ENCODE measurements at places on chromosomes 11 and 22.

DNA sequence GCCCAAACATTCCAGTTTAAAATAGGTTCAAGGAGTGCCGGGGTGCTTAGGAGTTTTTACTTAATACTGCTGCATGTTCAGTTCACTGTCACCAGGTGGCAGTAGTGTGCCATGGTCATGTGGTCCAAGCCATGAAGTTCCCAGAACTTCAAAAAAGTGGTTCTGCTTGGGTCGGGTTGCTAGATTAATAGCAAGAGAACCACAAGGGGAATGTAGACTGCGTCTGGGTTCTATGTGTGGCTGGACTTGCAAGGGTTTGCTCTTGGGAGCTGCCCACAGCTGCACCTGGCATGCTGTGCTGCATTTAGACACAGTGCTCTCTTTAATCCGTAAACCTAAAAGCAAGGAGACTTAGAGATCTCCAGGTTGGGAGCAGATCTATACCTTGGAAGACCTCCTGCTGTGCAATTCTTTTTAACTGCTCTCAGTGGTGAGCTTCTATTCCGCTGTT, 6.5 kb upstream of the SPON1 start:
- DNase-seq: peak; percentile 69

- no peak for DNase-seq
Measured at GRCh38 chr22:28408709-28409108, 270.9 kb downstream of the TTC28 start.

DNA sequence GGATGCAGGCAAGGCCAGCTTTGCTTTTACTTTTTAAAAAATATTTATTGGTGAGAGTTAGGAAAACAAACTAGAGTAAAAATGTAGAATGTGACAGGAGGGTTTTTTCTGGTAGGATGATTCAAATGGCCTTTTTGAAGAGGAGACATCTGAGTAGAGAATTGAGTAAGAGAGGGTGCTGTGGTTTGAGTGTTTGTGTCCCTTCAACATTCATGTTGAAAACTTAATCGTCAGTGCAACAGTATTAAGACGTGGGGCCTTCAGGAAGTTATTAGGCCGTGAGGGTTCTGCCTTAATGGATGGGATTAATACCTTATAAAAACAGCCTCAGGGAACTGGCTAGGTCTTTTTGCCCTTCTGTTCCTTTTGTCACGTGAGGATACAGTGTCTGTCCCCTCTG, 288.8 kb upstream of the C11orf87 start:
- no peak for DNase-seq

- DNase-seq: no peak
Measured at GRCh38 chr11:126048197-126048596, 14.5 kb downstream of the CDON start.

DNA sequence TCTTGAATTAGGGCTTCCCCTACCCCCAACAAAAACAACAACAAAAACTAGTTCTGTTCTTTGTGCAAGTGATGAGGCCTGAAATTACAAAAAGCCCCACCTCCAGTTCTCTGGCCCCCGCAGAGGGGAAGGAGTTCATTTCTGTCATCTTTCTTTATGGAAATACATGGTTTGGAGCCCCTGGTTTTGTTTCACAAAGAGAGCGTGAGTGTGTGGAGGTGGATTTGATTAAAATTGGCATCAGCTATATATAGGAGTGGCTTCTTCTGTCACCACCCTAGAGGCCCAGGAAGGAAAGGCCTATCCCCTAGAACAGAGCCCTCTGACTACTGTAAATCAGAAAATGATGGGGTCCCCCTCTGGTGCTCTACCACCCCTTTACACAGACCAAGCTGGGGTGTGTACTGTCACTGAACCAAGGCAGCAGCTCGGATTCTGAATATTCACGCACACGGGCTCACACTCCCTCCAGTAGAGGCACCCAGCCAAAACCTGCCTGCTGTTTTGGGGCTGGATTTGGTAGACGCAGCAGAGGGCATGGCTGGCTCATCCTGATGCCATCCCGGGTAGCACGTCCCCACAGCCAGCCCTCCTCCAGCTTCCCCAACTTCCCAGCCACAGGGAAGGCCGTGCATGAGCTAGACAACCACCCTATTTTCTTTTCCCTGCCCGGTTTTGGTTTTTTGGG, 19.4 kb downstream of the RCOR2 start:
- DNase-seq: no peak

Data from CD4-positive, alpha-beta T cell treated with Interleukin-12 subunit alpha and Interleukin-12 subunit beta, for 1 hour (primary cell).